ENCODE measurements at places on chromosomes 3 and 15. TPM values are rescaled to one million over a fixed set of nuclear protein-coding genes. Genes with fewer than 3 reads are reported as not detected.

HTD2 gene
- total RNA-seq = 5.7 TPM

GOLGA8T gene
- total RNA-seq = not detected

TAGLN3 gene
- 0.52 TPM for total RNA-seq

TRA2B gene
- total RNA-seq = 136 TPM

THSD4 gene
- total RNA-seq = 15.7 TPM

IL5RA gene
- not detected for total RNA-seq

C3orf85 gene
- total RNA-seq = not detected

WDR49 gene
- total RNA-seq = 5.7 TPM

ARPP21 gene
- 54.3 TPM for total RNA-seq

C3orf22 gene
- under 0.01 TPM for total RNA-seq

FBXL22 gene
- 17.7 TPM for total RNA-seq

ARL13B gene
- total RNA-seq = 3.7 TPM

All from skeletal muscle tissue (tissue), 5 donors.